Stimulated activated CD4-positive, alpha-beta T cell treated with anti-CD3 and anti-CD28 coated beads, TNF-alpha, amount 100 ng/mL, for 48 hours (primary cell): ENCODE measurements at places on chromosomes 3 and 15.

GRCh38 chr15:20355256-20355868, 186.2 kb downstream of the GOLGA6L6 start:
- DNase-seq, result no peak

DNA sequence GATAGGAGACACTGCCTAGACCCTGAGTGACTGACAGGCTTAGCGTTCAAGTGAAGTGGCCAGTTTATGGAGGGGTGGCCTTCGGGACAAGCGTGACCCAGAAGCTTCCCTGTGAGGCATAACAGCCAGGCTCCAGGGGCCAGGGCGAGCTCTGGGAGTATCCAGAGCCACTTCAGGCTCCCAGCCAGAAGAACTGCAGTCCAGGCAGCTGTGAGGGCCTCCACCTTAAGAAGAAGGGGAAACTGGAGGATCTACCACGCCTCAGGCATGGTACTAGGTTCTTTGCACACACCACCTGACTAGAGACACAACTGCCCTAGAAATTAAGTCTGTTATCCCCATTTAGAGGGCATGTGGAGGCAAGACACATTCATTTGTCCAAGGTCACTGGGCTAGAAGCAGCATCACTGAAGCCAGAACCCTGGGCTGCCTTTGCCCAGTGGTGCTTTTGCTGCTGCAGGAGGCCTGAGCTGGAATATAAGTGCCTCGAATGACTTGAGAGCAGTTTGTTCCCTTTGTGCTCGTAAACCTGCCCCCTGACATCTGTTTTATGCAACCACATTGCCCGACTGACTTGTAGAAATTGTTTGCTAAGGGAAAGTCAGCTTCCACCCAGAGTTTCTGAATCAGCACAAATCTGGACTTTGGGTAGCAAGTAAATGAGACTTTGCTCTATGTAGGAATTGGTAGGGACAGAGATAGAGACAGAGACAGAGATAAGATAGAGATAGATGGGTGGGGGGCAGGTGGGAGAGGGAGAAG, 23.3 kb downstream of the RASGRF1 start:
- no peak for DNase-seq

GRCh38 chr3:53046171-53047170, 598 bp upstream of the SFMBT1 start:
- peak; percentile 16 for DNase-seq

GRCh38 chr15:74240002-74240568, 4.0 kb downstream of the CCDC33 start:
- no peak for DNase-seq

DNA sequence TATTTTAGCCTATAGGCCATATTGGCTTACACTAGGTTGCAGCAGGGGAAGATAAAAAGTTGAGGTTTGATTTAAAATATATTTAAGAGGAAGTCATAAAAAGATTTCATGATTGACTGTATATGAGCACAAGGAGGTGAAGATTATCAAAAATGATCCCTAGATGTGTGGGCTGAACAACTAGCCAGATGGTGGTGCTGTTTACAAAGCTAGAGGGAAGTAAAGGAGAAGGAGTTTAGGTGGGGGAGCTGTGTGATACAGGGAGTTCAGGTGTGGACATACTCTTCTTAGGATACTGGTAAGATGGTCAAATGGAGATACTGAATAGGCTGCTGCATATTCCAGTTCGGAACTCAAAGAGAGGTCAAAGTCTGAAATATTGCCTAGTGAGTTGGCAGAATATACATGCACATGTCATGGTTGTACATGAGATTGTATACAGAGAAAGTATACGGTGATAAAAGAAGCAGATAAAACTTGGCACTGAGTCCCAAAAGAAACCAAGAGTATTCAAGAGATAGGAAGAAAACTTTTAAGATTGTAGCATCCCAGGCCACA, 727.8 kb downstream of the NLGN1 start:
- DNase-seq, result no peak

DNA sequence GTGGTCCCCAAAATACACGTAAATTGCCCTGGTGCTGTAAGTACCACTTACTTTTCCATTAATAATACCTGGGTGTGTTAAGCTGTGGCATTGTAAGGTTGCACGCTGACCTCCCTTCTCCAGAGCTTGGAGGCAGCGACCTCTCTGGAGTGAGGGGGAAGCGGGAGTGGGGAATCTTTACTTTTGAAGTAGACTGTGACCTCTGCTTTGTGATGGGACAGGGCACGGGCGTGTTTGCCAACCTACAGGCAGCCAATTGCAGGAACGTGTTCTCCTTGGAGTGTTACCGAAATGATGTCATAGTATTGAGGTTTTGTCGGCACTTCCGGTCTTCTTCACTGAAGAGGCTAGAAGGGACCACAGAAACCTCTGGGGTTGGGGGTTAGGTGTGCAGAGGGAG, 227.3 kb upstream of the C2CD4B start:
- no peak for DNase-seq

DNA sequence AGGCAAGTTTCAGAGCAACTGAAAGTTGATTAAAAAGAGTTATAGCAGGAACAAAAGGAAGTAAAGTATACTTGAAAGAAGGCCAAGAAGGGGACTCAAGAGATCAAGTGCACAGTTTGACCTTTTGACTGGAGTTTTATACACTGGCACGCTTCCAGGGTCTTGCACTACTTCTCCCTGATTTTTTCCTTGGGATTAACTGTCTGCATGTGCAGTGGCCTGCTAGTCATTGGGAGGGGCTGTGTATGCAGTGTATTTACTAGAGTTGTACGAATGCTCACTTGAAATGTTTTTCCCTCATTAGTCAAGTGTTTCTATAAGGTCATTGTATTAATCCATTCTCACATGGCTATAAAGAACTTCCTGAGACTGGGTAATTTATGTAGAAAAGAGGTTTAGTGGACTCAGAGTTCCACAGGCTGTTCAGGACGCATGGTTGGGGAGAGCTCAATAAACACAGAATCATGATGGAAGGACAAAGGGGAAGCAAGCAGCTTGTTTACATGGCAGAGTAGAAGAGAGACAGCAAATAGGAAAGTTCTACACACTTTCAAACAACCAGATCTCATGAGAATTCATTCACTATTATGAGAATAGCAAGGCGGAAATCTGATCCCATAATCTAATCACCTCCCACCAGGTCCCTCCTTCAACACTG, 571.8 kb downstream of the ZPLD1 start:
- DNase-seq, result no peak

GRCh38 chr3:194364652-194365434, 4.7 kb downstream of the LRRC15 start:
- no peak for DNase-seq

DNA sequence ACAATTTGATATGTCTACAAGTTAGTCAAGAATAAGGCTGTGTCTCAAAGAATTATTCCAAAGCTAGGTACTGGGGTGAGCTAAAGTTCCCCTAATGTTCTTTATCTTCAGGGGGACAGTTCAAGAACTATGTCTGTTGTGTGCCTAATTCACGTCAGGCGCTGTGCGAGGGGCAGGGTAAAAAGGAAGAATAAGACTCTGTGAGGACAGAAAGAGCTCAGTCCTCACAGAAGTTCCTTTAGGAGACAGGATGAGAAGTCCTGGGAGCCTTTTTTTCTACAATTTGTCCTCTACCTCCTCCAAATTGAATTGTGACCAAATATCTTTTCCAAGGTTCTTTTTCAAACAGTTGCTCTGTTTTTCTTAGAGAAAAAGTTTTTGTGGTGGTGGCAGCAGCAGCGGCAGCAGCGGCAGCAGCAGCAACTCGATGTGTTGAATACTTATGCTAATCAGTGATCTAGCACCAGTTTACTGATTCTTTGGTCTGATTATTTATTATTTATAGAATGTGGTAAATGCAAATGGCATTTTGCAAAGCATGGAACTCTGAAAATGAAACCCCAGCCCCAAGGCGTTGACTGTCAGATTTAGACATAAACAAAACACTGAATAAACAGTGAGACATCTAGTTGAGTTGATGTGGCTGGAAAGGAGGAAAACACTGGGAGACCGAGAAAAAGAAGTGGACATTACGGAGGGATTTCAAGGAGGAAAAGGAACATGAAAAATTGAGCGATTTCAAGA, 88.6 kb downstream of the GTPBP8 start:
- no peak for DNase-seq

DNA sequence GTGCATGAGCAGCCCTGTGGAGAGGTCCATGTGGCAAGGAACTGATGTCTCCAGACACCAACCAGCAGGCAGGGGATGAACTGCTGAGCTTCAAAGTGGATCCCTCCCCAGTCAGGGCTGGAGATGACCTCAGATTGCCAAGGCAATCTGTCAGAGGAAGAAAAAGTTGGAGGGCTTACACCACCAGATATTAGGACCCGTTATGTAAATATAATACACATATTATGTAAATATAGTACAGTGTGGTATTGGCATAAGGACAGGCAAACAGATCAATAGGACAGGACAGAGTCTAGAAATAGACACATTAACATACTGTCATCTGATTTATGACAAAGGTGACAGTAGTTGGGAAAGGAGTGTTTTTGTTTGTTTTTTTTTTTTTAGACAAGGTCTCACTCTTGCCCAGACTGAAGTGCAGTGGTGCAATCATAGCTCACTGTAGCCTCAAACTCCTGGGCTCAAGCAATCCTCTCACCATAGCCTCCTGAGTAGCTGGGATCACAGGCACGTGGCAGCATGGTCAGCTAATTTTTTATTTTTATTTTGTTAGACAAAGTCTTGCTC, 18.0 kb upstream of the RAB7A start:
- DNase-seq, result no peak

GRCh38 chr3:128188326-128188725, 35.0 kb downstream of the EEFSEC start:
- no peak for DNase-seq

DNA sequence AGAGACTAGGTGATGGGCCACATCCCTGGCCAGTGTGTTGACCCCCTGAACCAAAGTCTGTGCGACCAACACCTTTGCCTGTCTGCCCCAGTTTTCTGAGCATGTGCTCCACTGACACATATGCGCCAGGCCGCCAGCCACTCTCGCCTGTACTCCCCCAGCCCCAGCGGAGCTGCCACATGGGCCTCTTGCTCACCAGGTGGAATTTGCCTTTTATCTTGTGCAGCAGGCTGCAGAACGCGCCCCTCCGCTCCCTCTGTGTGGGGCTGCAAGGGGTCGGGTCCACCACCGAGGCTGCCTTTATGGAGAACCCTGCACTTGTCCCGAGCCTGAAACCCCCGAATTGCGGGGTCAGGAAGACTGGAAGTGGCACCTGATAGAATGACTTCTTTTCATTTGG, 405.7 kb upstream of the NPAP1 start:
- no peak for DNase-seq

- no peak for DNase-seq
Observed at GRCh38 chr15:86432861-86433260, 353.2 kb downstream of the AGBL1 start.
